ENCODE measurements at places on chromosomes 1 and 21. TPM values are rescaled to one million over a fixed set of nuclear protein-coding genes. Genes with fewer than 3 reads are reported as not detected.

DNA sequence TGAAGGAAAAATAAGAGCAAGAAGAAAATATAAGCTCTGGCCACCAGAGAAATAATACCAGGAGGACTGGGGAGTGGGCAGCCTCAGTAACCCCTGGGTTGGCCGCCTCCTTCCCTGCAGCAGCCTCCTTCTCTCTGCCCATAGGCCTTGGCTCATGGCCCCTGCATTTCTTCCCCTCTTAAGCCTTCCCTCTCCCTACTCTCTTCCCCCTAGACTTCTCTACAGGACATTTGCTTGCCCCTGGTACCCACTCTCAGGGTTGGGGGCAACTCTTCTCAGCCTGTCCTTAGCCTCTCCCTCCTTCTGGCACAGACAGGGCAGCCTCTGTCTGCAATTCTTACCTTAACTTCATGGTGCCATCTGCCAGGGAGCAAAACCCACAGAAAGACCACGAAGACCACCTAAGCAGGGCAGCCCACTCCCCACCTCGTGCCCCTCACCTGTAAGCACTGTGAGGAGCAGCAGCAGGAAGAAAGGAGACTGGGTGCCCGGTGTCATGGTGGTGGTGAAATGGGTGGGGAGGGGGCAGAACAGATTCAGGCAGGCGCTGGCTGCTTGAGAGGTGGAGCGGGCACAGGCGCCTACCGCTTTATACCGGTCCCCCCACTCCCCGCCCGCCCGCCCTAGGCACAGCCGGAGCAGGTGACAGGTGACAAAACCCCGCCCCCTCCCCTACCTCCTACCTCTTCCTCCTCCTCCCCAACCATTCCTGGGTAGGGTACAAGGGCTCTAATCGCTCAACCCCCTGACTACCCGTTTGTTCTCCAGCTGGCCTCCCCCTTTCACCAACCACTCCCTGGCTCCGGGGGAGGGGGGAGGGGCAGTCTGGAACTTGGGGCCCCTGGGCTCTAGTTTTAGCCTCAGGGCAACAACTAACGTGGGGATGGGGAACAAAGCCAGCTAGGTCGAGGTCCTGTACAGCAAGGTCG lies 15.1 kb downstream of the THBS3 start:
- no peak for DNase-seq

DNA sequence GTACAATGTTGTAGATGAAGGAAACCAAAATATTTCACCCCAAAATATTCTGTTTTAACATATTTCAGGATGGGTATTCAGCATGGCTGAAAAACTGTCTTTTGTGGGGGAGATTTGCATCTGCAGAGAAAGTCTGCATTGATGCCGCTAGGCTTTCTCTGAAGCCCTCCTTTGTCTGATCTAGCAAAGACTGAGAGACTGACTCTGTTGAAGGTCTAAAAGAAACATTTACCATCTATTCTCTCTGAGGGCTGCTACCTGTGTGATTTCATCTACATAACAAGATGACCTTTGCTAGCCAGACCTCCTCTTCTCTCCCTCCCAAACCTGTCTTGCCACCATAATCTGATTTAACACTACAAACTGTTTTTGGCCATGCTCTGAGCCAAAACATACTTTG lies 12.4 kb upstream of the MT1HL1 start:
- DNase-seq = no peak

GRCh38 chr1:81493102-81493869 lies 307.4 kb upstream of the ADGRL2 start:
- no peak for DNase-seq

- no peak for DNase-seq
Observed at GRCh38 chr1:168455764-168456163, 88.0 kb downstream of the XCL2 start.

Gene NECTIN4
- 1.9 TPM for polyA plus RNA-seq

Gene PPP2R5A
- 39.8 TPM for polyA plus RNA-seq

Data from right renal pelvis (tissue), 4 donors.